ENCODE measurements at places on chromosomes 13 and 19.

DNA sequence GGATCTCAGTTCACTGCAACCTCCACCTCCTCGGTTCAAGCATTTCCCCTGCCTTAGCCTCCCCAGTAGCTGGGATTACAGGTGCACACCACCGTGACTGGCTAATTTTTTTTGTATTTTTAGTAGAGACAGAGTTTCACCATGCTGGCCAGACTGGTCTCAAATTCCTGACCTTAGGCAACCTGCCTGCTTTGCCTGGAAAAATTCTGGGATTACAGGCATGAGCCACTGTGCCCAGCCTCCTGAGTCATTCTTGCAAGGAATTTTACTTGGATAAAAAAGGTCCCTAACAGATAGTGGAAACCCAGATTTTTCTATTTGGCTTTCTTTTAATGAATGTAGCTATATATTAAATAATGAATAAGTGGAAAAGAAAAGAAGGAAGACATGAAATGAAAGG, 449.9 kb upstream of the ATXN8OS start:
- DNase-seq = no peak

DNA sequence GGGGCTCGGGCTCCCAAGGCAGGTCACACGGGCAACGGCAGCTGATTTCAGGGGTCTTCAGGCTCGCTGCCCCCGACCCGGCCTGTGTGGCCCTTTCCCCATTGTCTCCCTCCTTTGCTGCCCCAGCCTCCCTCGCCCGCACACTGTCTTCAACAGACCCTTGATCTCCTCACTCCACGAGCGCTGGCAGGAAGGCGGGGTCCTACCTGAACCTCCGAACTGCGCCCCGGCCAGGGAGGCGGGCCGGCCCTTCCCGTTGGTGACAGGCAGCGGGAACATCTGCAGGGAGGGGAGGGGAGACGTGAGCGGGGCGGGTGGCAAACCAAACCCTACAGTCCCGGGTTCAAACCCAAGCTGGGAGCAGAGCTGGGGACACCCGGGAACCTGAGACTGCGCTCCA, 6.3 kb downstream of the TCF3 start:
- no peak for DNase-seq

GRCh38 chr13:22227895-22228294, 557.0 kb downstream of the FGF9 start:
- DNase-seq = no peak

DNA sequence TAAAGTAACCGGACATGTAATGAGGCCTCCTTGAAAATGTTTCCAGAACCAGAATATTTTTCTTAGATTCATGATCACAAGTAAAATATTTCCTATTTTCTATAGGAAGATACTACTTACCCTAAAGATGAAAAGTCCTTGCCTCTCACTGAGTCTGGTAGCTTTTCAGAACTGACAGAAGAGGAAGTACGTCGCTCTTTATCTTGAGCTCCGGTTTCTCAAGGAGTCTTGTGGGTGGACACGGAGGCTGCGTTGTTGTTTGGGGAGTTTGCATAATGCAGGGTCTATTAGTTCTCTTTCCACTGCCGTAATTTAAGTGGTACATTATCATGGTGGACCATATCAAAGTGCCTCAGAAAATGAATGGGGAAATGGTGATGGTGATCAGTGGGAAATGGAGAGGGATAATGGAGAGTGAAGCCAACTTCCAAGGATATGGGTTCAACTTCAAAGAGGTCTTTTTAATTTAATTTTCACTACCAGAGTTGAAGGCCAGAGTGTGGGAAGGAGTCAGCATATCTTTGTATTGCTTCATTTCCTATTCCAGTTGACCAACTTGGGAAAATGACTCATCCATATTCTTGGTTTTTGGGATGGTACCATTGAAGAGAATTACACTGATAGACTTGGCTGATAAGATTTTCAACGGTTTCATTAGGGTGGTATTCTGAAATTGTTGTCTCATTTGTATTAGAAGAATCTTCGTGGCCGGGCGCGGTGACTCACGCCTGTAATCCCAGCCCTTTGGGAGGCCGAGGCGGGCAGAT, 23.4 kb downstream of the MBD3L2B start:
- DNase-seq = no peak

DNA sequence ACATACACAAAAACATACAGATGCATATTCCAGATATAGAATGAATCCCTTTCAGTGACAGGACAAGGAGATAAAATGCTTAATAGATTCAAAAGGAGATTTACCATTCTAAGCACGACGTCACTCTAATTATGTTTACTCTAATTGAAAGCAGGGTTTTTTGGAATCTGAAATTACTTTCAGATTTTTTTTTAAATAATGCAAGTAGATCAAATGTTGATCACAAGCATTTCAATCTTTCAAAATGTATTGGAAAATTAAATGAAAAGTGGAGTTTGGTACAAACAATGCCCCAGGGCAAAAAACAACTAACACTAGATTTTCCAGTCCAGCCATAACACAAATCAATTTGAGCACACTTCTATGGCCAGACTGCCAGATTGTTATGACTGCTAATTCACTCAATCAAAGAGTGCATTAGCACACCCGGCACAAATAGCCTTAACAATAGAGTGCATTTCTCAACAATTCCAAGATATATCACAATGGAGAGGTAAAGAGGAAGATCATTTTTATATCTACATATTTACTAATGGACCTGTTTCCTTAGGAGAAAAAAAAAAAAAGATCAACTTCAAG, 4.3 kb upstream of the DACH1 start:
- DNase-seq = no peak

DNA sequence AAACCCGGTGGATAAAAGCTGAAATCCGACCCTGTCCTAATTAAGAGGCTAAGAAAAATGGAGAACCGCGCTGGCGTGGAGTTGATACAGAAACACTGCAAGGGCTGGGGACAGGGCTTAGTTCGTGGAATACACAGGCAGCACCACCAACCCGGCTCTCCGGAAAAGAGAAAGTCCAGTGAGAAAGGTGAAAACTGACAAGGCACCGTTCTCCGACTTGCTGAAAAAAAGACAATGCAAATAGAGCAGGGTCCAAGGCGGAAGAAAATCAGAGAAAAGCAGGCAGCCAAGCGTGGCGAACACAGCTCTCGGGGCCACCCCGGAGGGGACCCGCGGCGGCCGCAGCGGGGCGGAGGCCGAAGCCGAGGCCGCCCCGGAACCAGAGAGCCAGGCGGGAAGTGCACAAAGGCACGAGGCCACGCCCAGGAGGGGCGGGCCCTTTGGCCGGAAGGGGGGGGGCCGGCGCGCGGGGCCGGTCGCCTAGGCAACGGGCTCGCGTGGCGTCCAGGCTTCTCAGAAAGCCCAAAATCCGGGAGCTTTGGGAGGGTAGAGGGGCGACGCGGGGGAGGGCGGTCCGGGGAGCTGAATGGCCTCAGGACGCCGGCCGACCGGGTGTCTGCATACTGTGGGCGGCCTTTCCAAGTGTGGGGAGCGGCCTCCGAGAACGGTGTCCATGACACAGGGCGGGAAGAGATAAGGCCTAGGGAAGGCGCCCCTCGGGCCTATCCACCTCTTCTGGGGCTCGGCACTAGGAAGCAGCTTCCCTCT, 1.2 kb upstream of the ING1 start:
- DNase-seq = peak; percentile 84
